Activated T-helper 1 cell treated with anti-CD3 and anti-CD28 coated beads, Interleukin-12 subunit alpha, Interleukin-12 subunit beta, Interleukin-2, Interleukin-4 antibody, amounts not matched to agents 30 ng/mL and 10 ng/mL and 1 ng/mL, durations not matched to agents 14 hours and 24 hours and 36 hours (primary cell): ENCODE measurements at places on chromosomes 4 and X. TPM values are rescaled to one million over a fixed set of nuclear protein-coding genes. Genes with fewer than 3 reads are reported as not detected.

P2RY8 gene
- 20.4 and 21.8 TPM in 2 replicates for total RNA-seq

SLC9A7 gene
- total RNA-seq = 36.9 and 39.6 TPM in 2 replicates

ASMT gene
- total RNA-seq = not detected in 2 replicates

GABRA4 gene
- not detected in 2 replicates for total RNA-seq

ADH7 gene
- total RNA-seq = not detected in 2 replicates

ZFYVE28 gene
- total RNA-seq = 4.6 and 5.1 TPM in 2 replicates

CT55 gene
- total RNA-seq = not detected in 2 replicates

POF1B gene
- 0.05 and 0.12 TPM in 2 replicates for total RNA-seq

GPM6B gene
- not detected in 2 replicates for total RNA-seq

C4orf51 gene
- not detected in 2 replicates for total RNA-seq

SLC10A6 gene
- total RNA-seq = not detected in 2 replicates

ADAMTS3 gene
- total RNA-seq = not detected in 2 replicates
